ENCODE measurements at places on chromosomes 2 and 18.

- no peak for DNase-seq
Measured at GRCh38 chr2:236755278-236755840, 185.7 kb downstream of the ACKR3 start.

DNA sequence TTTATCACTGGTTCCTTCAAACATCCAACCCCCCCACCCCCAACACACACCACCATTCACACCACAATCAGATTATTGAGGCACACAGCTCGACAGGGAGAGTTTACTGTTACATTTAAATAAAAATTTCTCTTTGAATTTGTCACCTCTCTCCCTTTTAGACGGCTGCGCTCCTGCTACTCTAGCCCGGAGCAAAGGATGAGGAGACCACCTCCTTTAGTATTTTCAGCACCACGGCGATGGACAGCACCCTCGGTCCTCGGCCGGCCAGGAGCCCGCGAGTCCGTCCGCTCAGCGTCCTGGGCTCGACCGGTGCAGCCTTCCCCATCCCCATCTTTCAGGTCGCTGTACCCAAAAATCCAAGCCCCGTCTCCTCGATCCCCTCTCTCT lies 892 bp downstream of the CELF4 start:
- peak; percentile 2 for DNase-seq

DNA sequence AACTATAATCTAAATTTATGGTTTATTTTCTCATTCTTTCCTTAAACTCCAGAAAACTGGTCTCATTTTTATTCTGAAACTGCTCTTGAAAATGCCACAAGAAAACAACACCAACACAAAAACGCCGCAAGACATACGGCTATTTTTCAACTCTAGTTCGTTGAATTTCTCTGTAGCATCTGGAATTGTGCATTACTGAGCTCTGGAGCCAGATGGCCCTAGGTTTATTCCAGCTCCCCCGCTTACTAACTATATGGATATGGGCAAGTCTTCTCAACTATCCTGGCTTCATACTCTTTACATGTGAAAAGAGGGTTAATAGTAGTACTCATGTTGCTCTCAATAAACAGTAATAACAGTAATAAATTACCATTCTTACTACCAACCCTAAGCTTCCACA lies 19.9 kb downstream of the FAM98A start:
- DNase-seq = no peak

DNA sequence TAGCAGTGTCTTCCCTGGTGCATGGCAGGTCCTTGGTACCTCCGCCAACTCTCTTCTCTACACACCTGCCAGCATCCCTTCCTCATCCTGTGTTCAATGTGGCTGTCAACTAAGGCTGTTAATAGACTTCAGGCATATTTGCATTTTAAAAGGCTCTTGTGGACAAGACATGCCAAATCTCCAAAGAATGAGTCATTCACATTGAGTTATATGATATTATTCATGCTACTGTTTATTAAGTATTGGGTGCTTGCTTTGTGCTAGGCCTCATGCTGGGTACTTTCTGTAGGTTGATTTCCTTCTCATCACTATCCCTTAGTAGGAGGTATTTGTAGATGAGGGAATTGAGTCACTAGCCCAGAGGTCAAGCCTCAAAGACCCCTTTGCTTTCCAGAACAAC lies 5.2 kb downstream of the MYO1B start:
- DNase-seq = no peak

DNA sequence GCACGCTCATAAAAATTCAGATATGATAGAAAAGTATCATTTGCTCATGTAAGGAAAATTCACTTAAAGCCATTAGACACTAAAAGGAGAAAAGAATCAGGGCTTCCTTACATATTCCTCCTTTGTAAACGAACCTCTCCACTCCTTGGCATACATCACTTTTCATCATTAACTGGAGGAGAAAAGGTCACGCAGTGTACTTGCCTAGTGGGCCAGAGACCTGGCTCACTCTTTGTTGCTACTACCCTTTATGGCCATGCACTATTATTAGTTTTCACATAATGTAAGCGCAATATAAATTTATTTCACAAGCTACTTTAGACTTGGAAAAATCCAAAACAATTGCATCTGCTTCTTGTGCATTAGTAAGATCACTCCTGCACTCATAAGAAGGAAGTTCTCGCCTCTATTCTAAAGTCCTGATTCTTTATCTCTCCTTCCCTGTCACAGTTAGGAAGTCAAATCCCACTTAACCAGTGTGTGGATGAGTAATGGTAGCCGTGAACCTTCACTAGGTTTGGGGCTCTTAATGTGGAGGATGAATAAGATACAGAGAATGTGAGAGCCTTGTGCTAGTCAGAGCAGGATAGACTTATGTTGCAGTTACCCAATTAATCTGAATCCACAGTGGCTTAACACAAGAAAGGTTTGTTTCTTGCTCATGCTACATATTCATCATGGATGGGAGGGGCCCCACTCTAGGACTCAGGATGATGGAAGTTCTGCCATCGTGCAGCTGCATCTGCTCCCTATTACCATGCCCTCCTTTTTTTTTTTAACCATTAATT lies 115.0 kb upstream of the GLS start:
- no peak for DNase-seq

DNA sequence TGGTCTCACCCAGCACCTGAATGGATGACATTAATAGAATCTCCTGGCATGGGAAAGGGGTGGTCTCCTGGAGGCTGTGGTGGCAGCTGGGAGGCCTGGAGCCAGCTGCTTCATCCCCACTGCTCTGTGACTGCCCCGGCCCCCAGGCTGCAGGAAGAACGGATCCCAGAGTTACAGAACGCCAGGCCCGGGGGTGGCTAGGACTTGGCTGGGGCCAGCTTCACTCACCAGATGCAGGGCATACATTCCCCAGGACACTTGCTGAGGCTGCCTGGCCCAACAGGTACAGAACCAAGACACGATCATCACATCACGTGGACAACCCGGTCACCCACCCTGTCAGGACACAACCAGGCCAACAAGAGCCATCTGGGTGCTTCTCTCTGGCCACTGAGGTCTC lies 178.6 kb upstream of the SALL3 start:
- no peak for DNase-seq

All from SJSA1 (cell line).